ENCODE measurements at places on chromosomes 12 and 14.

GRCh38 chr14:70029296-70030132 is 150.3 kb downstream of the SMOC1 start:
- DNase-seq = no peak

DNA sequence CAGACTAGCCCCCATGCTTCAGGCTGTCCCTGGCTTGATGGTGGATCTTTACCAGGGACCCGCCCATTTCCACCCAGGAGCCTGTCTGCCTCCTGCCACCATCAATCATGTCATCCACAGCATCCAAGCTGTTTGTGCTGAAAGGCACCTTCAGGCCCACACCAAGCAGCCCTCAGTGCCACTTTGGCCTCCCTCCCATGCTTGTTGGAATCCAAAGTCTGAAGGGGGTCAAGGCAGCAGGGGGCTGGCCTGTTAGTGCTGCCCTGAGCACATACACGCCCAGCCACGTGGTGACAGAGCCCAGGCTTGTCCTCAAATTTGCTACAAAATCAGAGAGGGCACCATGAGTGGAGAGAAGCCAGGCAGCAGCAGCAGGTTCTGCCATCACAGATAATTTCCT is 1146.8 kb downstream of the FSCB start:
- no peak for DNase-seq

GRCh38 chr12:123671876-123672275 is 963 bp downstream of the TCTN2 start:
- no peak for DNase-seq

GRCh38 chr12:31742891-31743290 is 14.1 kb upstream of the AMN1 start:
- no peak for DNase-seq

DNA sequence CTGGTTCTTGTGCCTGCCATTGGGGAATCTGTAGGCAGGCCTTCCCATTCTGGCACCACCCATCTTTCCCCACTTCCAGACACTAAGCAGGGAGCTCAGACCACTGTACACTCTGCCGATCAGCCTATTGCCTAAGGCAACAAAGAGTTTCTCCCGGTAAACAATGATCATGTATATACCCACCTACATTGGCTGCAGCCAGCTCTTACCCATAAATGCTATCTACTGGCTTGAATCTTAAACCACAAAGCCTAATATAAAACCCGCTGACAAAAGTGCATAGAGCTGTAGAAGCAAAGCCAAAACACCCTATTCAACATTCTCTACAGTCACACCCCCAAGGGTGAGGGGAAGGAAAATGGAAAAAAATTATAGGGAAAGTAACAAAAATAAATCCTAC is 20.8 kb upstream of the GLIPR1 start:
- DNase-seq = no peak

DNA sequence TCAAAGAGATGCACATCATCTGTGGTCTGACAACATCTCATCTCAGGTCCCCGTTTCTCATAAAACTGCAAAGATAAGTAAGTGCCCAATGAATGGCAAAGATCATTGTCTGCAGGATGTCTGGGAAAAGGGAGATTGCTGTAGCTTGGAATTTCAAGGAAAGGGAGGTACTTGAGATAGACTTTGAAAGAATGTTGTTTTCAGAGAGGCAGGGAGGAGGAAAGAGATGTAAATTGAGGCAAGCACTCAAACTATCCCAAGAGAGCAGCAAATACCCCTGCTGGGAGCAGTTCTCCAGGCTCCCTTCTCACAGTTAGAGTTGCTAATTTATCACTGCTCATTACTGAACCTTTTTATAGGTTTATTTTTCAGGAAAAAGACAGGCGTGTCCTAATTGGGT is 107.1 kb downstream of the MYRFL start:
- DNase-seq = no peak

GRCh38 chr12:76623931-76624330 is 64.4 kb upstream of the OSBPL8 start:
- DNase-seq = no peak

DNA sequence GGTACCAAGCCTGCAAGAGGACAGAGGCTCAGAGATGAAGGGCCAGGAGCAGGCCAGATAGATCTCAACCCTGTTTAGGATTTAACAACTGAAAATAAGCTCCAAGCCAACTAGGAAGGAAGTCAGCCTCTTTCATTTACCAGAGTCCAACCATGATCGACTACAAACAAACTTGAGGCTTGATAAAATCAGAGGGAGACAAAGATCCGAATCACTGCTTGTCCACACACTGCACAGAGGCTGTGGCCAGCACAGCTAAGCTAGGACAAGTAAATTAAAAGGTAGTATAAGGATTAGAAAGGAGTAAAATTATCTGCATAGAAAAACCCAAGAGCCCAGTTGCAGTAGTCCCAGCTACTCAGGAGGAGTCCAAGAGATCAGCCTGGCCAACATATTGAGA is 40.3 kb downstream of the FAM222A start:
- DNase-seq = no peak

DNA sequence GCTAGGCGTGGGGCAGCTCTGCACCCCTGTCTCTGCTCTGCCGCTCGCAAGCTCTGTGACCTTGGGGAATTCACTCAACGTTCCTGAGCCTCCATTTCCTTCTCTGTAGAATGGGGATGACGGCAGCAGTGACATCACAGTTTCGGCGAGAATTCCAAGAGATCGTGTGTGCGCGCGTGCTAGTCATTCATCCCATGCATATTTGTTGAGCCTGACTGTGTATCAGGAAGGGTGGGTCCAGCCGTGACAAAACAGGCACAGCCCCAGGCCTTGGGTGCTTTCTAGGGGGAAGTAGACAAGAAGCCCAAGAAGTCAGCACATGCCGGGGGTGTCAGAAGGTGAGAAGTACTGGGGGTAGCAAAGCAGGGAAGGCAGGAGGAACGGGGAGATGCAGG is 145.6 kb upstream of the NCOR2 start:
- DNase-seq = no peak

DNA sequence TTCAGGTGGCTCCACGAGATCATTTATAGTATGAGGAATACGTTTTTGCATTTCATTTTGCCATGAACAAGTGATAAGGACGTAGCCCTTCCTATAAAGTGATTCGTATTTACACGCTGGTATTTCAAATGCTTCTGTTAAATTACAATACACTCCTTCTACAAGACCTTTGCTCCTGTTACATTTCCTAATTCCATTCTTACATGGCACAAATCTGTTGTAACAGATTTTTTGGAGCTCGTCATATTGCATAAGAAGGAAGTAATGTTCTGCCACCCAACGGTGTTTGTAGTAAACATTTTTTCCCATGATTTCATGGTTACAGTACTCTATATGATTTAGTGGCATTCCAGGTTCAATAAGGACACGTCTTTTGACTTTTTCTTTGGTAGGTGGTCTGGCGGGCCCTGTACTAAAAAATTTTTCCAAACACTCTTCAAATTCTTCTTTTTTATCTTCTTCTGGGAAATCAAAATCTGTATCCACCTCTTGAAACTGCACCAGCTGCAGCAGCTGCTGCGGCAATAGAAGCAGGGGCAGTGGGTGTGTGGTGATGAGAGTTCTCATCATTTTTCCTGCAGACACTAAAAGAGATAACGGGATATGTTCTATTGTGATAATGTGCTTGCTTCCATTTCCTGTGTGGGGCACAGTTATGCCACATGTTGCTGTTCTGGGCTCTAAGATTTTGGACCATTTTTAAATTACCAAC is 4.2 kb downstream of the RNASE9 start:
- no peak for DNase-seq

DNA sequence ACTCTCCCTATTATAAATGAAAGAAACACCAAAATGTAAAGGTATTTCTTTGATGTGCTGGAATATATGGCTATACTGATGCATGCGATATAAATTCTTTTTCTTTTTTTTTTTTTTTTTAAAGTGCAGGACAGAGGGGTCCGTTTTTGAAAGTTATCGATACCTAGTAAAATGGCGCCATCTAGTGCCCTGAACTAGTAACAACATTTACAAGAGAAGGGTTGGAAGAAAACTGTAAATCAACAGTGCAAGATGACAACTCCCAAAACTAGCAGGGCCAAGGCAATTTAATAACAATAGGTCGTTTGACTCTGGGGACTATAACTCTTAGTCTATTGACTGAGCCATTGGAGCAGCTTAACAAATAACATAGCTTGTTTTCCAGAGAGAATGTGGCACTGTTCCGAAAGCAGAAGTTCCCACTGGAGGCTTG is 137.7 kb downstream of the SPTSSA start:
- no peak for DNase-seq

DNA sequence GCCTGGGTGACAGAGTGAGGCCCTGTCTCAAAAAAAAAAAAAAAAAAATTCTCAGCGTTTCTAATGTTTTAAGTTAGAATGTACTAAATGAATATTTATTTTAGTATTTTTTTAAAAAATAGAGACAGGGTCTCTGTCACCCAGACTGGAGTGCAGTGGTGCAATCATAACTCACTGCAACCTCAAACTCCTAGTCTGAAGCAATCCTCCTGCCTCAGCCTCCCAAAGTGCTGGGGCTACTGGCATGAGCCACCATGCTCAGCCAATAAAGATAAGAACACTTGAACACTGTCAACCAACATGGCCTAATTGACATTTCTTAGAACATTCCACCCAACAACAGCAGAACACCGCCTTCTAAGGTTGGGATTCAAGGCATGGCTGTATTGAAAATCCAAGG is 5.1 kb upstream of the DYNC1H1 start:
- DNase-seq = no peak

GRCh38 chr14:96904201-96904600 is 107.0 kb downstream of the VRK1 start:
- DNase-seq = no peak

- DNase-seq = no peak
Observed at GRCh38 chr14:68458840-68459469, 333.9 kb downstream of the ZFP36L1 start.

GRCh38 chr14:30252783-30253674 is 305.9 kb upstream of the G2E3 start:
- no peak for DNase-seq

DNA sequence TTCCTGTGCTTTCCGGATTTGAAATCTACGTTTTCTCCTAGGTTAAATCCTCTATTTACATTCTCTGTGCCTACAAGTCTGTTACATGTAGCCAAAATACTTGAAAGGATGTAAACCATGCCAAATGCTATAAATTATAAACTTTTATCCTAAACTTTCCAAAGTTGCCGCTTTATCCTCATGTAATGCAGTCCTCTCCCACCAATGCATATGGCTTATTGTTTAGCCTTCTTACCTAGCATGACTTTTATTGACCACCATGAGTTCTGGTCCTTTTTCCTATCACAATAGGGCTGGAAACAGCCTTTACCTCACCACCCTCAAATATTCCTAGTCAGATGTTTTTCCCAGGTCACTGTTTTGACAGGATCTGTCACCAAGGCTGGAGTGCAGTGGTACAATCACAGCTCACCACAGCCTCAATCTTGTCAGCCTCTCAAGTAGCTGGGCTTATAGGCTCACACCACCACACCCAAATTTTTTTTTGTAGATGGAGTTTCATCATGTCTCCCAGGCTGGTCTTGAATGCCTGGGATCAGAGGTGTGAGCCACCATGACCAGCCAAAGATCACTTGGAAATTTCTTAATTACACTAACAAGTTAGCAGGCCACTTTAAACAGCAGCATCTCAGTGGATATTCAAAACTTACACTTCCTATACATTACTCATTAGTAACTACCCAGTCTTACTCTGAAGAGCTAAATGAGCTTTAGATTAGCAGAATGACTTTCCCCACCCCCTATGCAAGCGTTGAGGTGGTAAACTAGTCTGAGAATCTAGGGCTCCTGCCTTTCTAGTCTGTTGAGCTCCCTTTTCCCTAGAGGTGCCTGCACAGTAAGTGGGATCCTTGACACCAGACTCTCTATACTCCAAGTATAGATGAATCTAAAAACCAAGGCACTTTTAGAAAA is 4.1 kb downstream of the TUBA1B start:
- no peak for DNase-seq

DNA sequence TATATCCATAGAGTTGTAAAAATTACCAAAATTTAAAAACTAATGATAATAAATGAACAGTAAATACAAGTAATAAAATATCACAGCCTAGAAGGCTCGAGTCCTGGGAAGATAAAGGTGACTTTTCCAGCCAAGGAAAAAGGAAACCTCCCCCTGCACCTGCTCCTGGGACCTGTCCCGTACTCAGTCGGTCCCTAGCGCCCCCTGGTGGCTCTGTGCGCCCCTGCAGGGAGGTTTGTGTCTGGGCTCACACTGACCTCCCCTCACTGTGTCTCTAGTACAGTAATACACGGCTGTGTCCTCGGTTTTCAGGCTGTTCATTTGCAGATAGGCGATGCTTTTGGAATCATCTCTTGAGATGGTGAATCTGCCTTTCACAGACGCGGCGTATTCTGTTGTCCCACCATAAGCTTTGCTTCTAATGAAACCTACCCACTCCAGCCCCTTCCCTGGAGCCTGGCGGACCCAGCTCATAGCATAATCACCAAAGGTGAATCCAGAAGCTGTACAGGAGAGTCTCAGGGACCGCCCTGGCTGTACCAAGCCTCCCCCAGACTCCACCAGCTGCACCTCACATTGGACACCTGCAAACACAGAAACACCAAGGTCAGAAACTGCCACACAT is 1030.4 kb downstream of the TMEM121 start:
- peak; percentile 70 for DNase-seq

GRCh38 chr14:101711041-101711856 is 50.3 kb upstream of the PPP2R5C start:
- DNase-seq = no peak

DNA sequence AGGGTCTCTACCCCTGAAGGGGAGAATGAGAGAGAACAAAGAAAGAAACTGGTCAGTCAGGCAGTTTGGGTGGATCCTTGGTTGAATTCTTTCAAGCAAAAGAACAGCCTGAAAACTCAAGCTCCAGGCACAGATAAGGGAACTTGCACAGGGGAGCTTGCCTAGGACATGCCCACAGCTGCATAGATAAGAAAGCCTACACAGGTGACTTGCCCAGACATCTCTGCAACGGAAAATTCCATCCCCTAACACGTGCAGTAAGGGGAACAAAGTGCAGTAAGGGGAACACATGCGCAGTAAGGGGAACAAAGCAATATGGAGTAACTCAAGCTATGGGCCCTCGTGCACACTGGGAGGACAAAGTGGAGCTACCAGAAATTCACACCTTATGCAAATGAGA is 540.1 kb upstream of the MIS18BP1 start:
- DNase-seq = no peak
